ENCODE measurements at places on chromosomes 1 and 21.

DNA sequence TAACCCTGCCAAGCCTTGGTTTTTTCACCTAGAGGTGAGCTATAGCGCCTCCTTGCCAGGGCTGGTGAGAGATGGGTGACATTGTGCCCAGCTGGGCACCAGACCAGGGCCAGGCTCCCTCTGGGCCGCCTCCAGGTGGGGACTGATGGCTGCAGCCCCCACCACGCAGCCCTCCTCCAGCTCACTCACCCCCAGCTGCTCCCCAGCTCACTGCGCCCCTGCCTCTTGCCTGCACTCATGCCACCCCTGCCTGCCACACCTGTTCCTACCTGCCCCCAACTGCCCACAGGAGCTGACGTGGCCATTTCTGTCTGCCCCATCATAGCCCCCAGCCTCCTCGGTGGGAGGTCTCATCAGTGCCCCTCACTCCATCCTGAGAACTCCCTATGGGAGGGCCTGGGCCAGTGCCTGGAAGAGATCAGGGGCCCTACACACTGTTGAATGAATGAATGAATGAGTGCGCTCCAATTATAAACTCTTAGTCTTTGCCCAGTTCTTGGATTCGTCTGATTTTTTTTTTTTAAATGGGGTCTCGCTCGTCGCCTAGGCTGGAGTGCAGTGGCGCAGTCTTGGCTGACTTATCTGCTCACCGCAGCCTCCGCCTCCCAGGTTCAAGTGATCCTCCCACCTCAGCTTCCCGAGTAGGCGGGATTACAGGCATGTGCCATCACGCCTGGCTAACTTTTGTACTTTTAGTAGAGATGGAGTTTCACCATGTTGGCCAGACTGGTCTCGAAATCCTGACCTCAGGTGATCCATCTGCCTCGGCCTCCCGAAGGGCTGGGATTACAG, 26.4 kb upstream of the VPS13D start:
- DNase-seq, result no peak

GRCh38 chr1:19310061-19310460, 1.9 kb downstream of the AKR7A2 start:
- DNase-seq, result no peak

GRCh38 chr1:85229574-85230097, 28.8 kb upstream of the SYDE2 start:
- DNase-seq, result no peak

DNA sequence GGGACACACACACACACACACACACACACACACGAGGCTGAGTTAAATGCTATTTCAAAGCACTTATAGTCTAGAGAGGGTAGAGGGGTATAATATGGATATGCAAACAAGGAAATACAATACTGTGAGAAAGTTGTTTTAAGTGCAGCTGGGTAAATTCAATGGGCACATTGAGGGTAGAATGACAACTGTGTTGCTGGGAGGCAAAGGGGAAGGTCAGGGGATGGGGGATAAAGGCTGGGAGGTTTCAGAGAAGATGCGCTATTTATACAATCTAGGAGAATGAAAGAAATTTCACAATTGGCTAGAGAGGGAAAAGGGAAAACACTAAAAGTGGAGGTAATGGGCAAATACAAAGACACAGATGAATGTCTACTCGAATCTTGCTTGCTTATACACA, 19.4 kb downstream of the EXTL2 start:
- no peak for DNase-seq

- DNase-seq, result no peak
Measured at GRCh38 chr1:203395751-203396150, 44.8 kb upstream of the FMOD start.

DNA sequence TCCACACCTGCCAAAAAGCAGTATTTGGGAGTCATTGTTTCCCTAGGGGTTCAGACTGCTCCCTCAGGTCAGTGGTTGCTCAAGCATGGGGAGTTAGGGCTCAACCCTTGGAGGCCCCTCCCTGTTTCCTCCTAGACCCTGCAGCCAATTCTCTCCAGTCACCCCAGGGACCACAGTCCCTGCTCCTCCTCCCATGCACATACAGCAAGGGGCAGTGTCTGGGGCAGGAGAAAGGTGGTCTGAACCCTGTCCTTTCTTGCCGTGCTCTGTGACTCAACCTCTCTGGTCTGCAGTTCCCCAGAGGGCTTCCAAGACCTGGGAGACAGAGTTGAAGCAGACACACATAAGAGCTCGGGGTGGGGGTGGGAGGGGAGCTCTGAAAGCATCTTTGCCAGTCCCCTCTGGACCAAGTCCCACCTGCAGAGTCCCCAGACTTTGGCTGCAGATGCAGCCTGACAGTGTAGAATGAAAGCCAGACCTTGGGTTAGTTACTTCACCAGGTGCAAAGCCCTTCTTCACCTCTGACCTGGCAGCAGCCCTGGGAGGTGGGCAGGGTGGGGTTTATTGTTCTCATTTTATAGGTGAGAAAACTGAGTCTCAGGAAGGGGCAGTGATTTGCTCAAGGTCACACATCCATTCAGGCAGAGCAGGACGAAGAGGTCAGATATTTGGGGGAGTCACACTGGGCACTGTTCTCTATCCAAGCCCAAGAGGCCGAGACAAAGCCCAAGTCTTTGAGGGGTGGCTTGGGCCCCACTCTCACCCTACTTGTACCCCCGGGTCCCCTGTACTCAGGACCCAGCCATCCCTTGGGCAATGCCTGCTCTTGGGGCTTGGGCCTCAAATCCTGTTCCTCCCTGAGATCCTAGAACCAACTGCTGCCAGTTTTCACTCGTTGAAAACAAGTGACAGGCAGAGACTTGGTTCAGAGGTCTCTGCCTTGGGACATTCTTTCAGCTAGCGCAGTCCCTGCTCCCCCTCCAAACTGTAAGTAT, 748 bp downstream of the PDZK1IP1 start:
- no peak for DNase-seq

DNA sequence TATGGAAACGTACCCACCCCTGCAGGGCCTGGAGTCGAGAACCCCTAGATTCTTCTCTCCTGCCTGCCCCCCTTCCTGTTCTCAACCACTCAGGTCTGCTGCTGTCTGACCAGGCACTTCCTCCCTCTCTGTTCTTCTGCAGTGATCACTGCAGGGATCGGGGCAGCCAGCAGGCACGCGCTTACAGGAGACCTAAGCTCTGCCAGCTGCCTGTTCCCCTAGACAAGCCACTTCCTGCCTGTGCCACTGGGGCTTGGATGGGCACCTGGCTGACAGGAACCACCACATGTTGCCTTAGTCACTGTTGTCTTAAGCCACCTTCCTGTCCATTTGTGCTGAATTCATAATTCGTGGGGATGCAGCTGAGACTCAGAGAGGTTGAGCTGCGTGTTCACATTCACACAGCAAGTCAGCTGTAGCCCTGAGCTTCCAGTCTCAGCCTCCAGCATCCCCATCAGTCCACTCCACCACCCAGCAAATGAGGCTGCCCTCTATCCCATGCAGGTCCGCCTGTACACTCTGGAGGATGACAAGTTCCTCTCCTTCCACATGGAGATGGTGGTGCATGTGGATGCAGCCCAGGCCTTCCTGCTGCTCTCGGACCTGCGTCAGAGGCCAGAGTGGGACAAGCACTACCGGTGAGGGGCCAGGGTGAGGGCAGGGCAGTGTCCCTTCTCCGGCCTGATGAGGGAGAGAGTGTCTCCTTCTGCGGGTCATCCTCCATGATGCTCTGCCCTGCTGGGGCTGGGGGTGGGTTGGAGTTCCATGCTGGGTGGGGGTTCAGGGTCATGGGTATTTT, 18.6 kb downstream of the FAM151A start:
- DNase-seq, result peak; percentile 45

Data from activated T-cell treated with anti-CD3 and anti-CD28 coated beads, Interleukin-2, amount 50 U/mL, for 24 hours (primary cell).